ENCODE measurements at places on chromosomes 16 and 17.

DNA sequence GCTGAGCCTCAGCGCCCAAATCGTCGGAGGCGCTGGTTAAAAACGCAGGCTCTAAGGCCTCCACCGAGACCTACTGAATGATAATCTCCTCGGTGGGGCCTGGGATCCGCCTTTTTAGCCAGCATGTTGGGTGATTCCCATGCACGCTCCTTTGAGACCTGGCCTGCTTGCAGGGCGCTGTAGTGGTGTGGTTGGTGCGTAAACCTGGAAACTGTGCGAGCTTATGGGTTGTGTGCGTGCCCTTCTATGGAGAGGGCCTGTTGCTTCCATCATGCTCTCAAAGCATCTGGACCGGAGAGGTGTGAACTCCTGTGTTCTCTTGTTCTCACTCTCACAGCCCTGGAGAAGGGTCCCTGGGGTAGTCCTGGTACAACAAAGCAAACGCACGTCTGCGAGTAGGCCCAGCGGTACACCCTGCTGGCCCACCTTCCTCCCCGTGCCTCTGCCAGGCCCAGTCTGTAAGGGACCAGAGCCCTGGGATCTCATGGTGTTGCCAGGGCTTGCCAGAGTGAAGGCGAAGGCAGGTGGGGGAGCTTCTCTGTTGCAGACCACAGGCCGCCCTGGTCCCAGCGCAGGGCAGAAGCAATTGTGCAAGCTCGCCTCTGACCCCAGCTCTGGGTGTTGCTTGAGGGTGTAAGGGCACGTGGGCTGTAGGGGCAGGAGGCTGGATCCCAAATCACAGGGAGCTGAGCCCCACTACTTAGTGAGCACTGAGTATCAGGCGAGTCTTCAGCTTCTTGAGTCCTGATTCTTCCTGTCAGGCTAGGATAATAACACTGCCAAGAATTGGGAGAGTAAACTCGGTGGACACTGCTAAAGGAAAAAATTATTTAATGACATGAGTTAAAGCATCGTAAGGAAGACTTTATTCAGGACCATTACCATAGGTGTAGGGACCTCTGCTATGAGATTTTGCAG lies 879 bp upstream of the LRRC75A start:
- DNase-seq: no peak

GRCh38 chr17:82446124-82446523 lies 4.4 kb downstream of the CYBC1 start:
- DNase-seq: no peak

DNA sequence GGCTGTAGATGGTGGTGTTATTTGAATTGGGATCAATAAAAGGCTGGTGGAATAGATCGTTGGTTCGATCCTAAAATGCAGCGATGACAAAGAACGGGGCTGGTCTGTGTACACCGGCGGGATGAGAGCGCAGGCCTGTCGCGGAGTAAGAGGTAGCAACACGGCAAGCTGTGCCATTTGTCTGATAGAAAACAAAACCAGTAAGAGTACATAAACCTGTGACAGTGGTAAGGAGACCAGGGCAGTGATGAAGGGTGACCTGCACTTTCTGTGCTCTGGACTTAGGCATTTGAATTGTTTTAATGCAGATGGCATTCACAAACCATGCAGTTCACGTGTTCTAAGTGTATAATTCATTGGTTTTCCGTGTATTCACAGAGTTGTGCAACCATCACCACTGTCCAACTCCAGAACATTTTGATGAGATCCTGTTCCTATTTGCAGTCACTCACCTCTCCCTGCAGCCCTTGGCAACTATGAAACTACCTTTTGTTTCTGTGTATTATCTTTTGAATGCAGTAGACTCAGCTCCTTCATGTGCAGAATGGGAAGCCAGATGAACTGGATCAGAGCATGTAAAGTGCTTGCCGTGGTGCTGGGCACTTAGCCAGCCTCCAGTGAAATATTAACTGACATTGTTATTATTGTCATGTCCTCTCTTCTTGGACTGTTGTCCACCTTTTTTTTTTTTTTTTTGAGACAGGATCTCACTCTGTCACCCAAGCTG lies 286.1 kb downstream of the SNX29 start:
- no peak for DNase-seq

DNA sequence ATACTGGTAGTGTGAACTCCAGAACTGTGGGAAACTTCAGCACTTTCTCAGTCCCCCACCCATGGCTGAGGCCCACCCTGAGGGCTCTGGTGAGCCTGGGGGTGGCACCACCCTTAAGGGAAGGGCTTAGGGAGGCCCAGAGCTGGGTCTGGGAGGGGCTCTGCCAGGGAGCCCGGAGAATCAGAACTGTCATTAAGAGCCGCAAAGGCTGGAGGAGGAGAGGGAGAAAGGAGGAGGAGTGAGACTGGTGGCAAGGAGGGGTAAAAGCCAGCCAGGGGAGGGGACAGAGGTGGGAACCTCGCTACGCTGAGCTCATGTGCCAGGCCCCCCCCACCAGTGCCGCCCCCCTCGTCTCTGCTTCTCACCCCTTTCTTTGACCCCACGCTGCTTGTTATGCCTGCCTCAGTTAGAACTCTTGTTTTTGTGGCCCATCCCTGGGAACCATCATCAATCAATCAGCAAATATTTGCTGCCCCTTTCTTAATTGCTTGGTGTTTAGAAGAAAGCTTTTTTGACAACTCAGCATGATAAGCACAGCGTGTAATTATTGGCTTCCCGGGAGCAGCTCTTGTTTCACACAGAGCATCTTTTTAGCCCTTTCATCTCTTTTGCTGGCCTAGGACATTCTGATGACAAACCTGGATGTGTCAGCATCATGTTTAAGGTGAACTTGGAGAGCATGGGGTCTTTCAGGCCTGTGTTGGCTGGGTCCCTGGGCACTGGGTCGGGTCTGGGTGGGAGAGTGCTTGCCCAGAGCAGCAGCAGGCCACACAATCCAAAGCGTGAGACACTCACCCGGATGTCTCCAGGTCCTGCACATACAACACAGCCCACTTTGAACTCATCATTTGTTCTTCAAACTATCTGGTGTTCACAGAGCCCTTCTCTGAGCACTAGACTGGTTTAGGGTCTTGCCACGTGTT lies 77.7 kb downstream of the NETO2 start:
- no peak for DNase-seq

GRCh38 chr16:80515374-80515773 lies 25.4 kb upstream of the DYNLRB2 start:
- no peak for DNase-seq

DNA sequence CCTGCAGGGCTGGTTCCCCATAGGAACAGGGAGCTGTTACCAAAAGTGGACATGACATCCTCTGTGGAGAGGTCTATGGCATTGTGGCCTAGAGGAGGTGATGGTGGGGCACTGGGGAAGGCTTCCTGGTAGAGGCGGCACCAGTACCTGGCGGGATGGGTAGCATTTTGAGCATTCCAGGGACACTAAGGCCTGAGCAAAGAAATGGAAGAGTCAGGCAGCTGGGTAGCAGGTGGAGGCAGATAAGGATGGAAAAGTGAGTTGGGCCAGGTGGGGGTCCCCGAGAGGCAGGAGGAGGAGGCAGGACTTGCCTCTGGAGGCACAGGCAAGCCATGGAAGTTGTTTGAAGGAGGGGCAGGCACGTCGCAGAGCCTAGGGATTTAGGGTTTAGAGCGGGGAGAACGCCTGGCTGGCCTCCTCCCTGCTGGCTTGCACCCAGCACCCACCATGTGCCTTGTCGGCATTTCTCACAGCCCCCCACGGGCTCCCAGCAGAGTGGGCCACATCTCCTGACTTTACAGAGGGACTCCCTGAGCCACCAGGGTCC lies 5.1 kb upstream of the ADCY7 start:
- no peak for DNase-seq

- no peak for DNase-seq
Observed at GRCh38 chr17:77180503-77181357, 40.0 kb downstream of the SEC14L1 start.

GRCh38 chr17:4232168-4232813 lies 31.5 kb downstream of the ANKFY1 start:
- DNase-seq: no peak

DNA sequence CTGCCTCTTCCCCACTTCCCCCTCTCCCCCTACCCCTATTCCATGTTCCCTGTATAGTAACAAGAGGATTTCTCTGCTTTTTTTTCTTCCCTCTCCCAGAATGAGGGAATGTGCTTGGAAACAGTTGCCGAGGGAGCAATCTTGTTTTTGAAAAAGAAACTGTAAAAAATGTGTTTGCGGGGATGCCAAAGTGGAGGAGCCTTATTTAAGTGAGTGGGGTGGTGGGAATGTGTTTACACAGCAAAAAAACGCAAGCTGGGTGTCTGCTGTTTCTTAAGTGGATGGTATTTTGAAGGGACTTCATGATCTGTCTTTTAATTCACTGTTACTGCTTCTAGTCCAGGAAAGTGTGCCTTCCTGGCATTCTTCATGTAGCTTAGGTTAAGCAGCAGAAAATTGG lies 254.4 kb downstream of the SHISA9 start:
- DNase-seq: no peak

GRCh38 chr16:55465077-55465896 lies 13.7 kb upstream of the MMP2 start:
- peak; percentile 21 for DNase-seq

GRCh38 chr17:63039342-63039741 lies 73.3 kb downstream of the TANC2 start:
- peak; percentile 35 for DNase-seq

- DNase-seq: no peak
Observed at GRCh38 chr16:7805686-7806396, 473.2 kb downstream of the RBFOX1 start.

DNA sequence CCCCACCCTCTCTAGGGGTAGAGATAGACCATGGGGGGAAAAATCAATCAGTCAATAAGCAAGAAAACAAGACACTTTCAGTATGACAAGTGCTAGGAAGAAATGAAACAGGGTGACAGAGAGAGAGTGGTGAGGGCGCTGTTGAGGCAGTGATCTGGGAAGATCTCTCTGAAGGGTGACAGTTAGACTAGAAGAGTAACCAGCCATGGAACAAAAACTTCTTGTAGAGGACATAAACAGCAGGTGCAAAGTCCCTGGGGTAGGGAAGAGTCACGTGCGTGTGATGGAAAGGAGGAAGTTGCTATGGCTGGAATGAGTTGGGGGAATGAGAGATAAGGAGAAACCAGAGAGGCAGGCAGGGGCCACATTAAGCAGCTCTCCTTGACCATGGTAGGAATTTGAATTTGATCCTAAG lies 16.8 kb upstream of the EMP2 start:
- DNase-seq: no peak

- DNase-seq: no peak
Observed at GRCh38 chr16:63995025-63995424, 1126.8 kb downstream of the CDH11 start.

DNA sequence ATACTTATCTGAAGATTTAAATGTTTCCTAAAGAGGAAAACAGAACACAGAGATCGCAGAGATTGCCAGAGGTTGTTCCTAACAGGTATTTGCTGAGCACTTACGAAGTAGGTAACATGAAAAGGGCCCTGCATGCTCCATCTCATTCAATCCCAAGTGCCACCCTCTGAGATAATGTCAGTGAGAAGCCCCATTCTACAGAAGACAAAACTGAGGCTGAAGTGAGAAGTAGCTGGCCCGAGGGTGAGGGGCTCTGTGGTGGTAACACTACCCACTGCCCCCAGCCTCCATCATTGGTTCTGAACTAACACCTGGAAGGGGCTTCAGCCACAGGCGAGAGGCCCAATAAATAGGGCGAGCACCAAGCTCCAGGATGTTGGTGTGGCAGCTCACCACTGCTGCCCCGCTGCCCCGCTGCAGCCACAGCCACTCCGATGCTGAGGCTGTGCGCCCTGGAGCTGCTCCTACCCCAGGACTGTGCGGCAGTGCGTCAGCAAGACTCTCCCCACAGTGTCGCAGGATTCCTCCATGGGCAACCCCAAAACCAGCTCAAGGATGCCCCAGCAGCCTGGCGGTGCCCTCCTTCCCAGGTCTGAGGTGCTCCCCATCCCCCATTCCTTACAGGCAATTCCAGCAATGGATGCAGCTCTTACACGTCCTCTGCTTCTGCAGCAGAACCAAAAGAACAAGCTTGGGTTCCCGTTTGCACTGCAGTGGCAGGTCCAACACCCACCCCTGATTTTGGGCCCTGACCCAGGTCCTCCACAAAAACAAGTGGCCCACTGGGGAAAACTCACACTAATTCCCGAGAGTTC lies 10.3 kb downstream of the FLCN start:
- DNase-seq: no peak

GRCh38 chr16:3655030-3655395 lies 522 bp downstream of the DNASE1 start:
- no peak for DNase-seq

GRCh38 chr16:23833960-23834685 lies 1.7 kb upstream of the PRKCB start:
- no peak for DNase-seq

DNA sequence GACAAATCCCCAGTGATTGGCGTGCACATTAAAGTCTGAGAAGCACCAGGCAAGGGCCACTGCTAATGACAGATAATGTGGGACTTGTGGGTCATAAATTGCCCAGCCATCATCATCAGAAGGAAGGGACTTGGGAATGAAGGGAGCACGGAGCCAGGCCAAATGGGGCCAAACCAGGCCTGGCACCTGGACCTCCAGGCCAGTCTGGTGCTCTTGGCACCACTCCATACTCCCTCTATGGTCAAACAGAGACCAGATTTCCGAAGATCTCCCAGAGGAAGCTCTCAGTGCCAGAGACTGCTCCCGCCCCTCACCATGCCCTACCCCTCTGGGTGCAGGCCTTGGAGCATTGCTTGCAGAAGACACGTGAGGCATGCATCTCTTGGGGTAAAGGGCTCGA lies 142.2 kb downstream of the CCDC182 start:
- no peak for DNase-seq

- DNase-seq: no peak
Observed at GRCh38 chr16:23867566-23867965, 31.8 kb downstream of the PRKCB start.

- no peak for DNase-seq
Observed at GRCh38 chr16:64375391-64375980, 746.4 kb downstream of the CDH11 start.

GRCh38 chr17:903691-904481 lies 75.7 kb downstream of the NXN start:
- DNase-seq: no peak

DNA sequence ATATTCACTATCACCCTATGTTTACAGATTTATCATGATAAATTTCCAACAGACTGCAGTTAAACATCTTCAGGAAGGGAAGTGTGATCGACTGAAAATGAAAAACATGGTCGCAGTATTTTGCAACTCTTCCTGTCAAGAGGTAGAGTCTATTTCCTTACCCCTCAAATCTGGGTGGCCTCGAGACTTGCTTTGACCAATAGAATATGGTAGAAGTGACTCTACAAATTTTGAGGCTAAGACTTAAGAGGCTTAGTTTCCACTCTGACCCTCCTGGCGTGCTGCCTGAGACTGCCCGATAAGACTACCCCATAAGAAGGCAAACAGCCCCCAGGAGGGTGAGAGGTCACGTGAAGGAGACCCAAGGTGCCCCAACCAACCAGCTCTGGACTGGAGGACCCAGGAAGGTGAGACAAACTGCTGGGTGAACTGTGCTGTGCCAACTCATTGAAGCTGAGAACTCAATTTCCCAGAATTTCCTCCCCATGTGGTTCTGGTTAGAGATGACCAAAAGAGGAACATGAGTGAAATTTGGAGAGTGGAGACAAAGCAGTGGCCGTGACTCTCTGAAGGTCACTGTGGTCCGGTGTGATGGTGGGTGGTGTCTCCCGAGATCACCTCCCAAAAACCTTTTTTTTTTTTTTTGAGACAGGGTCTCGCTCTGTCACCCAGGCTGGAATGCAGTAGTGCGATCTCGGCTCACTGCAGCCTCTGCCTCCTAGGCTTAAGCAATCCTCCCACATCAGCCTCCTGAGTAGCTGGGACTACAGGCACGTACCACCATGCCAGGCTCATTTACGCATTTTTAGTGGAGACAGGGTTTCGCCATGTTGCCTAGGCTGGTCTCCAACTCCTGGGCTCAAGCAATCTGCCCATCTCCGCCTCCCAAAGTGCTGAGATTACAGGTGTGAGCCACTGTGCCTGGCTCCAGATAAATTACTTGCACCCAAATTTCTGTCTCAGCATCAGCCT lies 38.2 kb upstream of the LITAF start:
- no peak for DNase-seq
